Stimulated activated CD8-positive, alpha-beta memory T cell treated with anti-CD3 and anti-CD28 coated beads, Interleukin-15, amount 100 ng/mL, for 24 hours (primary cell): ENCODE measurements at places on chromosomes 7 and 10.

GRCh38 chr10:104642658-104643302 is 1.7 kb downstream of the SORCS3 start:
- DNase-seq = no peak

DNA sequence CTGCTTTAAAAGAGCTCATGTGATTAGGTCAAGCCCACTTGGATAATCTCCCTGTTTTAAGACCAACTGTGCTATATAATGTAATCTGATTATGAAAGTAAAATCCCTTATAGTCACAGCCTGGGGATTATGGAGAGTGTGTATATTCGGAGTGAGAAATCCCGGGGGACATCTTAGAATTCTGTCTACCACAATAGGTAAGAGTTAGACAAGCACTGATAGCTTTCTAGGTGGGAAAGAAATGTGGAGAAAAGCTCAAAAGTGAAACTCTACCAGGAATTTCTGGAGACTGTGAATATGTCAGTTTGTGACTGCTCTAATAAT is 2.9 kb upstream of the VCL start:
- DNase-seq = no peak

- no peak for DNase-seq
Observed at GRCh38 chr7:151058781-151059366, 515 bp upstream of the SLC4A2 start.

DNA sequence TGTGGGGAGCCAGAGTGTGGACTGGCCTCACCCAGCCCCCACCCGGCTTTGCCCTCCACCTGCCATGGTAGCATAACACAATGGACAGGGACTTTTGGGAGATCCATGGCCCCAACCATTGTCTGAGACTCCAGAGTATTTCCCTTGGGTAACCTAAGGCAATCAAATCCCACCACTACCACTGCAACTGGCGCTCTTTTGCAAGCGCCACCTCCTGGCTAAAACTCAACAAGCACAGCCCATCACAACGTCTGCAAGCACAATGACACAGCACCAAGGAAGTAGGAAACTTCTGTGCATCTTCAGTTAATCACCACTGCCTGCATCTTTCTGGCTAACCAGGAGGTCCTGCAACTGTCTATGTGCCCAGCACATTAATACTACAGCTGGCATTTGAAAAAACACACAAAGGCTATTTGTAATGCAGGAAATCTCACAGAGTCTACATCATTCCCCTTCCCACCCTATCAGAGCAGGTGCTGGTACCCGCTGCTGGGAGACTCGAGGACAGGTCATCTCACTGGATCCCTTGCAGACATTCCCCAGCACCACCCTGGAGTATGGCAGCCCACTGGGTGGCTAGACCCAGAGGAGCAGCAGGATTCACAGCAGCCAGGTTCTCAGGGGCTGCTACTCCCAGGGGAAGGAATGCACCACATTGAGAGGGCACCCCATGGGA is 27.7 kb downstream of the ANKRD26 start:
- DNase-seq = no peak

DNA sequence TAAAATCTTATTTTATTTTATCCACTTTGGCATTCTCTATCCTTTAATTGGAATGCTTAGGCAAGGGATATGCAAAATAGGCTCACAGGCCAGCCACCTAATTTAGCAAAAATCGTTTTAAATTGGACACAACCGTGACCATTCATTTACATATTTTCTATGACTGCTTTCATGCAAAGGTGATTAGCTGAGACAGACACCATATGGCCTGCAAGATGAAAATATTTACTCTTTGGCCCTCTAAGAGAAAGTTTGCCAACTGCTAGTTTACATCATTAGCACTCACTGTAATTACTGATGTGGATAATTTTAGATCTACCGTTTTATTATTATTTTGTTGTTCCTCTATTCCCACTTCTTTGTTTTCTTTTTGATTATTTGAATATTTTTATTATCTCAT is 375.5 kb upstream of the LRRTM3 start:
- DNase-seq = no peak

DNA sequence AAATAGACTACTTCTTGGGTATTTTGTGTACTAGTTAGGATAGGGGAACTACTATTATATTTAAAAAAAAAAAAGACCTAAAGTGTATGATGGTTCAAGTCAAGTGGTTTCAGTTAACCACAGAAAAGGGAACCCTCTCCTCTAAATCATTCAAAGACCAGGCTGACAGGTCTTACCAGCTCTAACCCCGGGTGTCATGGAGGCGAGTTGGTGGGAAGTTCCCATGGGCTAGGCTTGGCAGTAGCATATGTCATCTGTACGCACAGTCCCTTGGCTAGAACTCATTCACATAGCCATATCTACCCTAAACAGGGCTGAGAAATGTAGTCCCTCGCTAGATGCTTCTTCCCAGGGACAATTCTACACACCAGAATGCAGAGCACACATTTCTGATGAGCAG is 37.7 kb upstream of the KCNMA1 start:
- no peak for DNase-seq

DNA sequence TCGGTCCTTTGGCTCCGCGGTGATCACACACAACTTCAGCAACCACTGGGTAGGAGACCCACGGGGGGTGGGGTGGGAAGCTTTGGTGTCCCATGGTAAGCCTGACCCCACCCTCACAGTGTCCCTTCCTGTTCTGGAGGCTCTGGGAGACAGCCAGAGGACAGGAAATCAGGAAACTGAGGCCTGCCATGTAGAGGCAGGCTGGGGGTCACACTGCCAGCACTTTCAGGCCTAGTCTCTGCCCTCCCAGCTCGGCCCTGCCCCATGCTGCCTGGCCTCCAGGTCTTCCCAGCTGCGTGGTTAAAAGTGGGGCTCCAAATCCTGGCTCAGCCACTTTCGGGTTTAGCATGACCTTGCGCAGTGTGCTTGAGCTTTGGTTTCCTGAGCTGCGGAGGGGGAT is 10.9 kb downstream of the AQP1 start:
- no peak for DNase-seq

DNA sequence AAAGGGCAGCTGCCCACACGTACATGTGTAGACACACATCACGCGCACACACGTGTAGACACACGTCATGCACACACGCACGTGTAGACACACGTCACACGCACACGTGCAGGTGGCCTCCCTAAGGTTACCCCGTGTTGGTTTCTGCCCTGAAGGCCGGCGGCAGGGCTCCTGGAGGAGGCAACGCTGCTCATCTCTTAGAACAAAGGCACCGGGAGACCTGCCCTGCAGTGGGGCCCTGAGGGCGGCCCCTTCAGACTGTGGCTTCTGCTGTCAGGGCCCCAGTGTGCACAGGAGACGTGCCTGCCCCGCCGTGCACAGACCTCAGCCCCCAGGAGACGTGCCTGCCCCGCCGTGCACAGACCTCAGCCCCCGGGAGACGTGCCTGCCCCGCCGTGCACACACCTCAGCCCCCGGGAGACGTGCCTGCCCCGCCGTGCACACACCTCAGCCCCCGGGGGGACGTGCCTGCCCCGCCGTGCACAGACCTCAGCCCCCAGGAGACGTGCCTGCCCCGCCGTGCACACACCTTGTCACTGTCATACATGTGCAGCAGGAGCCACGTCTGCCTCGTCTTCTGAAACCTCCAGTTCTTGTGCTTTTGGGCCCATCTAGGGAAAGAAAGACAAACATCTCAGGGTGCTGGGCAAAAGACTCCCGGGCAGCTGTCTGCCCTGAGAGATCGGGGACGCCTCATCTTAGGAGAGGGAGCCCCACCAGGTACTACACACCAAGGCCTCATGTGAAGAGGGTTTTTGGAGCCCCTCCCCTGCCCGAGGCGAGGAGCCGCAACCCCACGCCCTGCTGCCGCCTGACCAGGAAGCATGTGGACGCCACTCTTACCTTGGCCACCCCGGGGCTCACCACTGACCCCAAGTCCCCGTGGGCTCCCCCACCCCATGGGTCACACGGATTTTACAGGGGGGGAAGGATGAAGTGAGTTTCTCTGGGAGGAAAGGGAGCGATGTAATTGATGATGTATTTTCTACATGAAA is 17.3 kb downstream of the CYP2W1 start:
- DNase-seq = no peak

DNA sequence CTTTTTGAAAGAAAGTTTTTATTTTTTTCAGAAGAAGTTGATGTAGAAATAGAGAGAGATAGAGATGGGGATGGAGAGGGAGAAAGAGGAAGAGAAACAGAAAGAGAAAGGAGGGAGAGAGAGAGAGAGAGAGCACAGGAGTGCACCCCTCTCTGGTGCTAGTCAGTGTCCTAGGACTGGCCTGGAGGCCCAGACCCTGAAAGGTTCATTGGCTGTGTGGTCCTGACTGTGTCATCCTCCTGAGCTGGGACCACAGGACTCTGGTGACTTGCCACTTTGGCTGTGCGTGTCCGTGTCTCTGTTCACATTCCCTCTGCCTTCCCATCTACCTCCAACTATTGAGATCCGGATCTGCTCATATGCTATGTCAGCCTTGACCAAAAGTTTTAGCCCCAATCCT is 62.1 kb upstream of the SHH start:
- no peak for DNase-seq

DNA sequence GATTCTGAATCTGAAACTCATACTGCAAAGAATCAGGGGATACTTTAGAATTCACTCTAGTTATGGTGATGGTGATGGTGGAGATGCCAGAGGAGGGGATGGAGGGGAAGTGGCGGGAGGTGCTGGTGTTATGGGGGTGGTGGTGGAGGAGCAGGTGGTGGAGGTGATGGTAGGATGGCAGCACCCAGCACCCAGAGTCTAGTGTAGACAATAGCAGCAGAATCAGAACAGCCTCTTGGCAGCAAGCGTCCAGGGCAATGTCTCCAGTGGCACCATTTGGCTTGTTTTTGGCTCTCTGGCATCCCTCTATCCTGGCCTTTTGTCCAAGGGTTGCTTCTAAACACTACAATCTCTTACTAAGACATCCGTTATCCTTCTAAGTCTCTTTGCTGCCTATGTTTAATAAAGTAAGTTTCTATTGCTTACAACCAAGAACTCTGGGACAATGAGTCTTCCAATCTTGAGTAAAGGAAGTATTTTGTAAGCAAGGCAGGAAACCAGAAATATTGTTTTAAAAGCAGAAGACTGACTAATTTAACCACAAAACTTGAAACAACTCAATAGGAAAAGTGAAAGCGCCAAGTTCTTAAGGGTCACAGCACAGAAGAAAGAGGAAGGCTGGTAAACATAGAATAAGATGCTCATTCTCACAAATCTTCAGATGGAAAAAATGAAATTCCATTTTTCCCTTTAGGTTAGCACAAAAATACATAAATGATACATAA is 42.4 kb upstream of the GDF10 start:
- no peak for DNase-seq

- no peak for DNase-seq
Observed at GRCh38 chr7:95863-96260, 96.5 kb upstream of the FAM20C start.

DNA sequence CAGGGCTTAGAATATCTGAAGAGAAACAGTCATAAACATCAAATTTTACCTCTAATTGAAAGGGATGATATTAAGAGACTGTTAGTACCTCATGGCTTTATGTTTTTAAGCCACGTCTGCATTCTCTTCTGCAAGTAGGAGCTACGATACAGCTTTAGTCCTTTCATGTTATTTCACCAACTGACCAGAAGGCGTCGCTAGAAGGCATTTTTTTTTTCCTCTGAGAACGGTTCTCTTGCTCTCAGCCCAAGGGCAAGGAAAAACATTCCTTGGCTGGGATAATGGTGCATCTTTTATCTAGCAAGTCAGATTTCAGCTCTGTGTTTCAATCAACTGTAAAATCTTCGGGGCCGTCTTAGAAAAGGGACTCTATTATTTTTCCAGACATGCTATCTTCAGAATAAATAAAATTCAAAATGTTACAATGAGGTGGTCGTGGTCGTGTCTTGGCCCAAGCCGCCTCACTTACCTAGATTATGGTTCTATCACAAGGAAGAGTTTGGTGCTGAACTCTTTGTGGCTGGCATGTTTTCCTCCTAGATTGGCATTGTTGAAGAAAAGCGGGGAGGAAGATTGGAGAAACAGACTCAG is 41.6 kb upstream of the LYZL2 start:
- no peak for DNase-seq

DNA sequence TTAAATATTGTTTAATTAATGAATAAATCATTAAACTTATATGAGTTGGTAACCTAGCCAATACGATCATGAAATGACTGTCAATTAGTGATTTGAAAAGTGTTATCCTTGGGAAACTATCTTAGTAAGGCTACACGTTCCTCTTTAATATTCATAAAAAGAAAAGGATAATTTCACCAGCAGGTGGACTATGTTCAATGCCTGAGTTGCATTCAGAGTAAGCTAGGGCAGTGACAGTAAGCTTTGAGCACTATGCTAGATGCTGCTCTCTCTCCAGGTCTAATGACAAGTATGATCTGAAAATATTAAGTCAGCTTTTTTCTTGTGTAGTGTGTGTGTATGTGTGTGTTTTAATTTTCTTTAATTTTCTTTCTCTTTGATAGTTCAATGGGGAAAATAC is 486.3 kb upstream of the PCDH15 start:
- no peak for DNase-seq

DNA sequence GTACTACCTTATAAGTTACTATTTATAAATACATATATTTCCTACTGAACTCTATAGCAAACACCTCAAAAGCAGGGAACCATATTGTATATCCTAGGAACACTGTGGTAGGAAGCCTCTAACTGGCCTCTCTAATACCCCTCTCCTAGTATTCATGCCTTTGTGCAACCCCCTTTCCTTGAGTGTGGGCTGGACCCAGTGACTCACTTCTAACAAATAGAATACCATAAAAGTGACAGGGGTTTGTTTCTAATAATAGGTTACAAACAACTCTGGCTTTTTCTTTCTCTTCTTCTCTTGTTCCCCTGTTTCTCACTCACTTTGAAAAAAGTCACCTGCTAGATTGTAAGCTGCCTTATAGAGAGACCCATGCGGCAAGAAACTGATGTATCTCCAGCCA is 51.6 kb upstream of the MACC1 start:
- no peak for DNase-seq

GRCh38 chr7:123714296-123715080 is 34.3 kb downstream of the WASL start:
- no peak for DNase-seq

DNA sequence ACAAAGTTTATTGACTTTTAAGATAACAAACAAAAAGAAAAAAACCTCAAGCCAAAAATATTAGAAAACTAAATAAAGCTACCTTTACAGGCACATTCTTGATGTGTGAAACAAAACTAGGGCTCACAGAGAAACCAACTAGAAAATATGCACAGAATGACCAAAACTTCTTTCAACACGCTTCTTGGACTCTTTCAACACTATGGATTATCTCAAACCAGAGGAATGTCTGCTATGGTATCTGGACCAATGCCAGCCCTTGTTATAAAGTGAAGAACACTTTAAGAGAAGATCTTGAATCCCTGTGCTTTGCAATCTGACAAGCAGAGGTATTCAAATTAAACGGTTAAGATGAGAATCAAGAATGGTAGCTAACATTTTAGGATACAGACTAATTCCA is 76.6 kb downstream of the DNAJC1 start:
- DNase-seq = no peak

GRCh38 chr7:105399043-105399725 is 10.5 kb upstream of the SRPK2 start:
- DNase-seq = no peak

- DNase-seq = no peak
Observed at GRCh38 chr7:91947948-91948347, 7.3 kb downstream of the AKAP9 start.
